ENCODE measurements at places on chromosomes 1 and 21.
A peak's percentile ranks its signal among the peaks of the same experiment; 100 is the strongest.

DNA sequence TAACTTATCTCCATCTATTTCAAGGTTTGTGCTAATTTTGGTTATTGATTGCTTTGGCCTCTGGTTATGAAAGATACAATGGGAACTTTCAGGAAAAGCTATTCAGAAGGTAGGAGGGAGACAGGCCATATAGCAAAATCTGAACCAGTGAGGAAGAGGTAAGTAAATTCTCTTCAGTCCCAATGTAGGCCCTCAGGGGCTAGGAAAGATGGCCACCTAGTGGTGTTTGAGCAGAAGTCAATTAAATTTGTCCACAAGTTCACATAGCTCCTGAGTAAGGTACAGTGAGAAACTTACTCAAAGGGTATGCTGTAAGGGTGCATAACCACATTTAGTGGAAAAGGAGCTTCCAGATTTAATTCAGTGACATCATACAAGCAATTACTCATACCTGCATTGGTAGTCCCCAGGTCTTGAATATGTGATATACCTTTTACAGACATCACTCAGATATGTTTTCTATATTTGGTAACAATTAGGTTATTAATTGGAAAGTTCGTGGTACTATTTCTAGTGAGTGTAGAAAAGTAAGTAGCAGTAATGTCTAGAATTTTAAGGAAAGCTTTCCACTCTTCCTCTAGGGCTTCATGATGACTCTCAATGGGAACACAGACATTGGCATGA lies 21.4 kb upstream of the FMO1 start:
- DNase-seq, result peak; percentile 62

GRCh38 chr1:85404408-85404807 lies 60.6 kb downstream of the DDAH1 start:
- peak; percentile 50 for DNase-seq

DNA sequence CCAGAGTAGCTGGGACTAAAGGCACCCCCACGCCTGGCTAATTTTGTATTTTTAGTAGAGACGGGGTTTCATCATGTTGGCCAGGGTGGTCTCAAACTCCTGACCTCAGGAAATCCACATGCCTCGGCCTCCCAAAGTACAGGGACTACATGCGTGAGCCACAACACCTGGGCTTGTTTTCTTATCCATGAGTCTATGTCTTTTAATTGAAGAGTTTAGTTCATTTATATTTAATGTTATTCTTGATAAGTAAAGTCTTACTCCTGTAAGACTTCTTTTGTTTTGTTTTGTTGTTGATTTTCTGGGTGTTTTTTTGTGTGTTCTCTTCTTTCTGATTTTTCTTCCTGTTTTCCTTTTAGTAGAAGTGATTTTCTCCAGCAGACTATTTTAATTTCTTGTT lies 621.0 kb downstream of the LTN1 start:
- no peak for DNase-seq

- DNase-seq, result no peak
These were observed 30.2 kb downstream of the FAM177B start for GRCh38 chr1:222767152-222767571.

- DNase-seq, result no peak
These were observed 50.7 kb upstream of the KCNE2 start for GRCh38 chr21:34313116-34313515.

DNA sequence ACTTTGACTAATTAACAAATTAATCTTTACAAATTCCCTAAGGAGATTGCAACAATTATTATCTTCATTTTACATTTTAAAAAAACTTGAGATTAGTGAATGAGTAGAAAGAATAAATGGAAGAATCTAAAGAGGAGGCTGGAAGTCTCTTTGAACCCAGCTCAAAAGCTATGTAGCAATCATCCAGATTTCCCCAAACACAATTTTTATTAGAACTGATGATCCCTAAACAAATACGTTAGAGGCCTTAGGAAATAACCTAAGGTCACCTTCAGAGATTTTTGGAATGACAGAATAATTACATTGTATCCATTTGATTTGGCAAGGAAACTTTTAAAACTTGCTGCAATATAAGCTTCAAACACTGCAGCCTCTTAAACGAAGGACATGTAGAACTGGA lies 242.4 kb upstream of the LYPLAL1 start:
- DNase-seq, result no peak

All from stromal cell of bone marrow (primary cell).